ENCODE measurements at places on chromosomes 16 and 17. TPM values are rescaled to one million over a fixed set of nuclear protein-coding genes. Genes with fewer than 3 reads are reported as not detected.

Gene GIT1
- total RNA-seq: 31.9 TPM

Gene KRT38
- total RNA-seq: not detected

Gene TTLL6
- under 0.01 TPM for total RNA-seq

Gene LPCAT2
- total RNA-seq: 31.0 TPM

Gene CTRB2
- not detected for total RNA-seq

Gene PYDC1
- total RNA-seq: not detected

Gene SLC12A3
- not detected for total RNA-seq

Gene SDF2
- total RNA-seq: 49.8 TPM

Gene MEOX1
- total RNA-seq: not detected

Gene CRYM
- total RNA-seq: 2.3 TPM

Gene TMEM98
- 255 TPM for total RNA-seq

Gene UNC13D
- 2.3 TPM for total RNA-seq

Gene KAT2A
- total RNA-seq: 10.8 TPM

Gene EPOP
- total RNA-seq: 0.99 TPM

Gene TNFRSF17
- not detected for total RNA-seq

Gene AKTIP
- 22.0 TPM for total RNA-seq
